ENCODE measurements at places on chromosomes 3 and 15.

DNA sequence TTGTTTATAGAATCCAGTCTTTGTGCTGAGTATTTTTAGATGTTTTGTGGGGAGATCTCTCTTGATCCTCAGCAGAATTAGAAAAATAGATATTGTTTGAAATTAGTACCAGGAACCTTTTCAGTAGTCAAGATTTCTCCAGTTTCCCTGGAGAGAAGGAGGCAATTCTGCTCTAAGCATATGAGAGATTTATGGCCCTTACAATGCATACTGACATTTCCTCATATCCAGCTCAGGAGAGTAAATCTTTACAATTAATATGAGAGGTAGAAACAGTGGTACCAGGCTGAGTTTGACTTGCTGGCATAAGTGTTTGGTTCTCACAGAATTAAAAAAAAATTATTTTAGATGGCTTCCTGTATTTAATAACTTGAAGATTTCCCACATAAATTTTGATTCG, 239.1 kb upstream of the SGO1 start:
- DNase-seq, result no peak

- DNase-seq, result no peak
Measured at GRCh38 chr3:116166121-116166520, 279.2 kb downstream of the LSAMP start.

DNA sequence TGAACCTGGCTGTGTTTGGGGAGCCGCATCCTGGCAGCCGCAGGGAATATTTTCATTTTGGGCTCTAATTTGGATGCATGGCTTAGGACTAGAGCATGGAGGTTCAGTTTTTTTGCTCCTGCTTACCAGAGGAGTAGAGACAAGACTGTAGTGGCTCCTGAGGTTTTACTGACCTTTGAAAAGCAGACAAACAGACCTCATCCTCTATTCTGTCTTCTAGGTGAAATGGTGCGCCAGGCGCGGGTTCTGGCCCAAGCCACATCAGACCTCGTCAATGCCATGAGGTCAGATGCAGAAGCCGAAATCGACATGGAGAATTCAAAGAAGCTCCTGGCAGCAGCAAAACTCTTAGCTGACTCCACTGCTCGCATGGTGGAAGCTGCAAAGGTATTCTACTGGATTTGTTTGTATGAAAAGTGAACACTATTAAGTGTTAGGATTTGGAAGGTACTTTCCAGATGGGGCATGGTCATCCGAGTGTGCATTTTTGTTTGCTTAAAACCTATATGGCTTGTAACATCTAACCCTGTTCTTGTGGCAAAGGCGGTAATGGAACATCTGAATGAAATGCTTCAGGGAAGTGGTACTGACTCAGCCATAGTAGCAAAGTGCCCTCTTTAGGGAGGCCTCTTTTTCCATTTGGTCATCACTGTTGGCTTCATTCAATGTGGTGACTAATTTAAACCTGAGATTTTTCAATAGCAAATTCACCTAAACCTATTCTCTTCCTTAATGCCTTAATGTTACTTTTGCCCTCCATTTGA, 330.7 kb upstream of the TPM1 start:
- DNase-seq, result peak; percentile 12

GRCh38 chr15:74903676-74904075, 3.0 kb downstream of the FAM219B start:
- no peak for DNase-seq

DNA sequence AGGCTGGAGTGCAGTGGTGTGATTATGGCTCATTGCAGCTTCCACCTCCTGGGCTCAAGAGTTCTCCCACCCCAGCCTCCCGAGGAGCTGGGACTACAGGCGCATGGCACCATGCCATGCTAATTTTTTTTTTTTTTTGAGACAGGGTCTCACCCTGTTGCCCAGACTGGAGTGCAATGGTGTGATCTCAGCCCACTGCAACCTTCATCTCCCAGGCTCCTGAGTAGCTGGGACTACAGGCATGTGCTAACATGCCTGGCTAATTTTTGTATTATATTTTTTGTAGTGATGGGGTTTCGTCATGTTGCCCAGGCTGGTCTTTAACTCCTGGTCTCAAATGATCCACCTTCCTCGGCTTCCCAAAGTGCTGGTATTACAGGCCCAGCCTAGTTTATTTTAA, 4.0 kb downstream of the TEX9 start:
- no peak for DNase-seq

GRCh38 chr15:97678656-97679055, 281.8 kb upstream of the ARRDC4 start:
- DNase-seq, result no peak

GRCh38 chr3:58996730-58997129, 53.1 kb downstream of the CFAP20DC start:
- no peak for DNase-seq

DNA sequence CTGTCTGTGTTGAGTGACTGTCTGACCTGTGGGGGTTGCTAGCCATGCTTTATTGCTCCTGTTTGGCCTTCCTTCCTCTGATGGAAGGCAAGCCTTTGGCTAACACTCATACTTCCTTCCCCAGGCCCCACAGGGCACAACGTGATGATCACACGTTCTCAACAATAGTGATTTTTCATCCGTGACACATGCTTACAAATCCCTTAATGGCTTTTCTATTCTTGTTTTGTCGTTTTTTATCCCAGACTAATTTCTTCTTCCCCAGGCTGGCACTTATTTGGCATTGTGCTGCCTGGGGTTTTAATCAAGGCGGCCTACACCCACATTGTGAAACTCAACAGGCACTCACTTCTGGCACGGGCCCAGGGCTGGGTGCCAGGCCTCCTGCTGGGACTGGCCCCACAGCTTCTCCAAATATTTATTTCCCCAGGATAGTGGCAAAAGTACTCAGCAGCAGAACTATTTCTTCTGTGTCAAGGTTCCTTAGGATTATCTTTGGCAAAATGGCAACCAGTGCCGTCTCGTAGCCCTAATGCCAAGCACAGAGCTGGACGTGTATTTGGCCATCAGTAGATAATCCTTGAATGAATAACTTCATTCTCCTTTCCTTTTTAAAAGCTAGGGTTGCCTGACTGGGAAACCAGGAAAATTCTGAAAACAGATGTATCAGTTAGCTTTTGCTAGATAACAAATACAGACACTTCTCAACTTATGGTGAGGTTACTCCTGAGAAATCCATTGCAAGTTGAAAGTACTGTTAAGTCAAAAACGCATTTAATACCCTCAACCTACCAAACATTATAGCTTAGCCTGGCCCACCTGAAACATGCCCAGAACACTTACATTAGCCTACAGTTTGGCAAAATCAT, 30.6 kb downstream of the CMTM7 start:
- peak; percentile 76 for DNase-seq
